ENCODE measurements at places on chromosomes 2 and 18. TPM values are rescaled to one million over a fixed set of nuclear protein-coding genes. Genes with fewer than 3 reads are reported as not detected.

Gene L3MBTL4
- not detected for total RNA-seq

Gene KATNAL2
- 1.4 TPM for total RNA-seq

Gene FHOD3
- 2.4 TPM for total RNA-seq

Gene CTDSP1
- total RNA-seq, result 73.2 TPM

Gene HOXD11
- total RNA-seq, result 5.8 TPM

Gene TSPYL6
- total RNA-seq, result not detected

Gene UGT1A7
- 4.0 TPM for total RNA-seq

Gene SUPT7L
- total RNA-seq, result 31.2 TPM

Gene GALNT14
- 47.8 TPM for total RNA-seq

Gene CSRNP3
- not detected for total RNA-seq

Gene SLC9A2
- 2.8 TPM for total RNA-seq

Gene ACMSD
- total RNA-seq, result not detected

Gene TWIST2
- total RNA-seq, result 17.4 TPM

Gene RESP18
- not detected for total RNA-seq

Gene STEAP3
- total RNA-seq, result 51.2 TPM

Gene CCDC148
- 0.42 TPM for total RNA-seq

Gene LIMS4
- total RNA-seq, result 0.57 TPM

Gene SMC6
- total RNA-seq, result 23.6 TPM

Gene CCL20
- total RNA-seq, result 4.2 TPM

Gene MALL
- 142 TPM for total RNA-seq

Gene SFTPB
- total RNA-seq, result 0.05 TPM

Gene IL1F10
- total RNA-seq, result not detected

Gene NFATC1
- 6.2 TPM for total RNA-seq

Gene POTEF
- not detected for total RNA-seq

Gene SYT4
- not detected for total RNA-seq

Gene FRZB
- 0.12 TPM for total RNA-seq

Gene SERPINB3
- total RNA-seq, result not detected

Gene COL4A4
- 2.1 TPM for total RNA-seq

Gene GREB1
- total RNA-seq, result 2.6 TPM

Gene GPAT2
- not detected for total RNA-seq

Gene CYS1
- total RNA-seq, result 1.1 TPM

Measured in A549 treated with Mapracorat at 1 μM for 4 hours (cell line).